ENCODE measurements at places on chromosomes 16 and 17.
A peak's percentile ranks its signal among the peaks of the same experiment; 100 is the strongest.

- DNase-seq: no peak
Measured at GRCh38 chr16:82203198-82203597, 33.2 kb upstream of the MPHOSPH6 start.

DNA sequence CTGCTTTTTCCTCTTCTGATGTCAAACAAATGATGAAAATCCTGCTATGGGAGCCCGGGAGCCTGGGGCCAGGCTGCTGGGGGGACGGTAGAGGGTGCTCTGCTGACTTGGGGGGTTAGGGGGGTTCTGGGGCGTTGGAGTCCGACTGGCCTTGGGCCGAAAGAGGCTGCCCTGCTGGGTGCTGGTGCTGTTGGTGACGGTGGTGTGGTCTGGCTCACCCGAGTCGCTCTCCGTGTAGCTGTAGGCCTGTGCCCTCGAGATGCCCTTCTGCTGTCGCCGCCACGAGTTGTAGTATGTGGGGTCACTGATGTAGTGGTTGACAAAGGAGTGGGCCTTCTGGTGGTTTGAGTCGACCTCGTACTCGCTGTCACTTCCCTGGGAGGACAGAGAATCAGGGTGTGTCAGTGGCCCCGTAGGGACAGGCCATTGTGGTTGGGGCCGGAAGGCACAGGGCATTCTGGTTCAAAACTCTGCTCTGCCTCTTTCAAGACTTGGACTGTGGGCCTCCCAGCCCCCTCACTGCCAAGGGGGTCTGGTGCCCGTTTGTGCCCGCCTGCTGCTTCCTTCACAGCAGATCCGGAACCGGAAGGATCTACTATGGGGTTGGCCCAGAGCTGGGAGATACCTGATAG, 26.9 kb upstream of the CDC42EP4 start:
- DNase-seq: no peak

- DNase-seq: no peak
Measured at GRCh38 chr16:83994087-83994486, 26.0 kb downstream of the NECAB2 start.

DNA sequence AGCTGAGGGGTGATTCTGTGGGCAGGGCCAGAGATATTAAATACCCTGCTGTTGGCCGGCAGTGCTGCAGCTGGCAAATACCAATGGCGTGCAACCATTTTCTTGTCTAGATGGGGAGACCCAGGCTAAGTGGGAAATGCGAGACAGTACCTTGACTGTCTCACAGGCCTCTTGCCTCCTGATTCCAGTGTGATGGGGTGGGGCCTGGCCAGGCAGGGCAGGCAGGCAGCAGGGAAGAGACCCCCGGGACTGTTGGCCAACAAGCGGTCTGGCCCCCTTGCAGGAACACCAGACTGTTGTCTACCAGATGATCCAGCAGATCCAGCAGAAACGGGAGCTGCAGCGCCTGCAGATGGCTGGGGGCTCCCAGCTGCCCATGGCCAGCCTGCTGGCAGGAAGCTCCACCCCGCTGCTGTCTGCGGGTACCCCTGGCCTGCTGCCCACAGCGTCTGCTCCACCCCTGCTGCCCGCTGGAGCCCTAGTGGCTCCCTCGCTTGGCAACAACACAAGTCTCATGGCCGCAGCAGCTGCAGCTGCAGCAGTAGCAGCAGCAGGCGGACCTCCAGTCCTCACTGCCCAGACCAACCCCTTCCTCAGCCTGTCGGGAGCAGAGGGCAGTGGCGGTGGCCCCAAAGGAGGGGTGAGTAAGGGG, 5.7 kb upstream of the CISD3 start:
- DNase-seq: no peak

GRCh38 chr17:43967251-43967875, 13.6 kb upstream of the PYY start:
- no peak for DNase-seq

DNA sequence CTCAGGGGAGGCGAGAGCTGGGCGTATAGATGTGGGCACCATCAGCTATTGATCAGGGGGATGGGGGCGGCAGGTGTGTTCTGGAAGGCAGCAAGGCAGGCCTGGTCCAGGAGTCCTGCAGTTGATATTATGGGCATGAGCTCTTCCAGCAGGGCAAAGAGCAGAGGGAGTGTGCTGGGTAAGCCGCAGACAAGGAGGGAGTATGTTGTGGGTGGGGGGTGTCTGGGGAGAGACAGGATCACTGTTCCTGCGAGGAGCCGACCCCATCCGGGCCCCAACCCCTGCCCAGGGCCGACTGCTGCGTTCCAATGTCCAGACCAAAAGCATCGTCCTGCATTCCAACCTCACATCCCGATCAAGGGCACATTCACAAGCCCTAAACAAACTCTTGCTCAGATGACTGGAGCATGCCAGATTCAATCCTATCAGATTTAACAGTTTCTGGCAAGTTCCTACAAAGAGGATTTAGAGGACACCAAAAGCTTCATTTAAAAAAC, 9.2 kb downstream of the MXRA7 start:
- no peak for DNase-seq

GRCh38 chr16:77307426-77308162, 108.4 kb downstream of the SYCE1L start:
- no peak for DNase-seq

DNA sequence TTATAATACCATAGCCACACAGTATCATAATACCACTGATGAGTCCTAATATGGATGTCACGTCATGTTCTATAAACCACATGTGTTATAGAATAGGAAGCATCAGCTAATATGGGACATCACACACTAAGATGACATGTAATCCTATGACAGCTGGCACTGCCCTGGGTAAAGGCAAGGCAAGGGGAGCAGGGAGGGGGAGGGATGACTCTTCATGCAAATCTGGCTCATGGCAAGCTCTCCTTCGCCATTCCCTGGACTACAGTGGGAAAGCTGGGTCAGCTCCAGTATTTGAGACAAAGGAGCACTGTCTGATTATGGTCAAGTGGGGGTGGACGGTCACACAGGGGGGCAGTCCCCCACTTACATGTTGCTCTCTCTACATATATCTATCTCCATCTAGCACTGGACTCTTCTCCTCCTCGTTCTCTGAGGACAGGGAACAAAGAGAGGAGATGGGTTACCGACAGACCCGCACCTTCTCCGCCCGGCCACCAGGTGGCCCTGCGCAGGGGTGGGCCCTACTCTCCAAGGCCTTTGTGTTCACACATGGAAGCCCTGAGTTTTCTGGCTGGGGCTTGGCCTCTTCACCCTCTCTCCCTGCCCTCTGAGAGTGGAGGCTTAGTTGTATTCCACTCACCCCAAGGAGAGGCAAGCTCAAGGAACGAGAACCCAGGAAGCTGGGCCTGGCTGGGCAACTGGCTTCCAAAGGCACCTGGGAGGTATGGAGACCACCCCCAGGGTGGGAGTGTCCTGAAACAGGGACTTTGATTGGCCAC, 23.4 kb upstream of the MPO start:
- peak; percentile 64 for DNase-seq

DNA sequence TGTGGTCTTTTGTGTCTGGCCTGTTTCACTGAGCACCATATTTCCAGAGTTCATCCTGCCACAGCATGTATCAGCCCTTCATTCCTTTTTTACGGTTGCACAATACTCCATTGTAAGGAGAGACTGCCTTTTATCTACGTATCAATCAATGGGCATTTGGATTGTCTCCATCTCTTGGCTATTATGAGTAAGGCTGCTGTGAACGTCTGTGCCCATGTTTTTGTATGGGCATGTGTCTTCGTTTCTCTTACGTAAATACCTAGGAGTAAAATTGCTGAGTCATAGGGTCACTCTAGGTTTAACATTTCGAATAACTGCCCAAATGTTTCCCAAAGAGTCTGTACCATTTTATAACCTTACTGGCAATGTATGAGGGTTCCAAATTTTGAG, 202.8 kb upstream of the FOXF1 start:
- DNase-seq: no peak

DNA sequence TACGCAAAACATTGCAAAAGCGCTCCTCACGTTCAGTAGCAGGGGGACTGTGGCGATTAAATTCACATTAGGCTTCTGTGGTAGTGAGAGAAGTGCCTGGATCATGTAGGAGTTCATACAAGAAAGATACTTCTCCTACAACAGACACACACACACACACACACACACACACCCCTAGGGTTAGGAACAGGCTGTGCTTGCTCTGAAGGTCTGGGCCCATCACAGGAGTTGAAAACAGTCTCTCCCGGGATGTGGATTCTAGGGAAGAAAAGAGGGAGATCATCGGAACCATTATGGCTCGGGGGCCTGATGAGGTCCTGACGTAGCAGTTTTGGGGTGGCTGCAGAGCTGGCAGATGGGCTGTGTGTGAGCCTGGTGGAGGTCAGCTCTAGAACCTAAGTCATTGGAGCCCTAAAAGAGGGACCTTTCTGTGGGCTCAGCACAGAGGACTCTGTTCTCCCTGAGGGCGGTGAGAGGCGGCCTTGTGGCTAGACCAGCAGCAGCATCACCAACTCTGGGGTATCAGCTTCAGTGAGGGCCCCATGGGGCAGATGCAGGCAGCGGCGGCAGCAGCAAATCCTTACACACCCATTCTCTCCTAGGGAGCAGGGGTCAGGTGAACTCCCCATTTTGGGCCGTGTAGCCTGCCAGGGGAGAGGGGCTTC, 7.2 kb downstream of the SLC47A1 start:
- DNase-seq: no peak

Measured in CD4-positive, alpha-beta T cell treated with Interleukin-21 for 1 hour (primary cell).